ENCODE measurements at places on chromosomes 6 and 20. TPM values are rescaled to one million over a fixed set of nuclear protein-coding genes. Genes with fewer than 3 reads are reported as not detected.
A peak's percentile ranks its signal among the peaks of the same experiment; 100 is the strongest.

PRR18 gene
- total RNA-seq: 0.23 TPM

- no peak for DNase-seq
These were observed 5.8 kb downstream of the GATA5 start for GRCh38 chr20:62470001-62470400.

SAMD10 gene
- 3.8 TPM for total RNA-seq

ATP6V1G2 gene
- total RNA-seq: 2.9 TPM

DNA sequence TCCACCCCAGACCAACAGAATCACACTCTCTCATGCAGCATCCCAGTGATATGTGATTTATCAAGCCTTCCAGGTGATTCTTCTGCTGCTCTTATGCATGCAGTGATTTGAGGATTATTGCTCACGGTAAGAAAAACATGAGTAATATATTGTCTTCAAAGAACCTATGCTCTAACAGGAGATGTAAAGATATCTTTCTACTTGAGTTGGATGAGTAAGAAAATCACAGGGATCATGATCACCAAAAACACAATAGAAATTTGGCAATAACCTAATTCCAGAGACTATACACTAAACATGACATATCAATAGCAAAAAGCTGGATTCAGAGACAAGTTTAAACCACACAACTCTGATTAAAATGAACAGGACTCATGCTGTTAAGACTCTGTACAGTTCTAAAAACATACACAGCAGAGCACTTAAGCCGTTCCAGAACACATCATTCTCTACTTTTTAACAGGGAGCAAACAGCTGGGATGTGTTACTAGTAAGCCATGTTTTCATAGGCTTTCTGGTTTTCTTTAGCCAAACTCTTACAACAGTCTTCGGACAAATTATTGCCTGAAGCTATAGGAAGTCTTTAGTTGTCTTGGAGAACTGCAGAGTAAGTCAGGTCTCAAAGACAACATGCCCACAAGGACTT, 568.6 kb downstream of the HAO1 start:
- no peak for DNase-seq

GRCh38 chr6:53795340-53795701, 516 bp downstream of the LRRC1 start:
- DNase-seq: no peak

DNA sequence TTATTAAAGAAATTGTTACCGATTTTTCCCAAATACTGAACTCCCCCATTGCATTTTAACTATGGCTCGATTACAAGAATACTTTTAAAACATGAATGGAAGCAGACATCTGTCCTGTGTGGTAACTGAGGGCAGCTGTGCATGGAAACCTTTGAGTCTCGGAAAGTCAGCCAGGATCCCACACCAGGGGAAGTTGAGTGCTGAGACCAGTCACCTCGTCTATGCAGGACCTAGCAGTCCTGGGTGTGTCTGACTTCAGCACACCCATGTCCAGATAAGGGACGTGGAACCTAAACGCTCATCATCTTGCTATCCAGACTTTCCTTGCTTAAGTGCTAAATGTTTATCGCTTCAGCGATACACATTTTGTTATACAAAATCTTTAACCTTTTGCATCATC, 6.1 kb downstream of the RIN2 start:
- DNase-seq: no peak

ECT2L gene
- total RNA-seq: not detected

- DNase-seq: no peak
These were observed 307.7 kb downstream of the ARHGAP18 start for GRCh38 chr6:129402244-129402643.

SEMG1 gene
- total RNA-seq: 4.5 TPM

C20orf141 gene
- not detected for total RNA-seq

DNA sequence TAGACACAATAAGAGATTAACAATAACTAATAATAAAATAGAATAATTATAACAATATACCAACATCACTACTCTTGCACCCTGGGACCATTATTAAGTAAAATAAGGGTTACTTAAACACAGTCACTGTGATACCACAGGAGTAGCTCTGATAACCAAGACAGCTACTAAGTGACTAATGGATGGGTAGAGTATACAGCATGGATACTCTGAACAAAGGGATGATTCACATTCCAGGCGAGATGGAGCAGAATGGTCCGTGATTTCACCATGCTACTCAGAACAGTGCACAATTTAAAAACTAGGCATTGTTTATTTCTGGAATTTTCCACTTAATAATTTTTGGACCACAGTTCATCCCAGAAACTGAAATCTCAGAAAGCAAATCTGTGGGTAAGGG, 80.0 kb upstream of the FUT9 start:
- DNase-seq: no peak

- DNase-seq: no peak
These were observed 59.0 kb downstream of the RIN2 start for GRCh38 chr20:19817017-19817416.

DNA sequence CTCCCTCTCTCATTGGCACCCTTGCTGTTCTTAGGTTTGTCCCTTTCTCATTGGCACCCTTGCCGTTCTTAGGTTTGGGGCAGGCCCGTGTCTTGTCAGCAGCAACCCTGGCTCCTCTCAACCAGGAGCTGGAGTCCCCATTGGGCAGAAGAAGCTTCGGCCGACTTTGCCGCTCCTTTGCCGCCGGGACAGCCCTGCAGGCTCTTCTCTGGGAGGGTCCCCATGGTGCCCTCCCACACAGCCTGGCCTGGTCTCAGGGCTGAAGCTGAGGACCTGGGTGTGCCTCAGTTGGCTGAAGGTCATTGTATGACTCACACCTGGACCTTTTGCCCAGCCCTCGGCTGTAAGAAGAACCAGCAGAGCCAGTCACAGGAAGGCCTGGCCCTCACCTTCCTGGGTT, 59.6 kb downstream of the PPP1R14C start:
- DNase-seq: no peak

TMEM200A gene
- total RNA-seq: 12.9 TPM

DNA sequence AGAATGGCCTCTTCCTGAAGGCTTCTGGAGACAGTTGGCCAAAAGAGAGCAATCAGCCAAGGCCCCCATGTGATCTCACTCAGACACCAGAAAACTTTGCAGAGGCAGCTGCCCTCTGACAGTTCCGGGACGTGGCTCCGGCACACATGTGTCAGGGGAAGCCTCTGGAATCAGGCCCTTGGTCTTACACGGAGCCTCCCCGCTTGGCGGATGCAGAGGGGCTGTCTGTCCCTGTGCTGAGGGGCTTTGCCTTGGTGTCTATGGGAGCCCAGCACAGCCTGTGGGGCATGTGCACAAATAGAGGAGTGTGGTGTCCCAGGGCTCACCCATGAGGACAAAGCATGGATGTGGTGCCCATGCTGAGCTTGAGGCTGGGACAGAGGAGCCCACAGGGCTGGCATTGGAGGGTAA, 13.8 kb downstream of the SIGLEC1 start:
- DNase-seq: no peak

DNA sequence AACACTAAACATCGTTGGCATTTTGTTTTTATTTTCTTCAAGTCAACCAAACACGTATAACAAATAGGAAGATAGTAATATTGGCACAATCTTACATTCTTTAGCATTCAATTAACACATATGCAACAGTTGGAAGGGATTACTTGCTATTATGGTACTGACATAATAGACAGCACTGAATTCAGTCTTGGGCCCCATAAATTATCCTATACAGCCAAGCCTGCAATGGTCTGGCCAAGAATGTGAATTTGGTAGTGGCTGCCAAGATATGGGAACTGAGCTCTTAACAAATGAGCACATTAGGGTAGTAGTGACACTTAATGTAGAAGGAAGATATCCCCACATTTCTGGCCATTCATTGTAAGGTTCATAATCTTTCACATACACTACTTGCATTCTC, 44.8 kb upstream of the ARHGAP18 start:
- DNase-seq: no peak

- peak; percentile 89 for DNase-seq
These were observed at the start of gene L3MBTL3 for GRCh38 chr6:130018292-130018743. Gene L3MBTL3 (plus strand): TSS chr6:130018581. CDS start chr6:130042700, 24,119 bp downstream.

TRIM10 gene
- total RNA-seq: not detected

- peak; percentile 20 for DNase-seq
These were observed 3.6 kb downstream of the PARD6B start for GRCh38 chr20:50734730-50735679.

DNA sequence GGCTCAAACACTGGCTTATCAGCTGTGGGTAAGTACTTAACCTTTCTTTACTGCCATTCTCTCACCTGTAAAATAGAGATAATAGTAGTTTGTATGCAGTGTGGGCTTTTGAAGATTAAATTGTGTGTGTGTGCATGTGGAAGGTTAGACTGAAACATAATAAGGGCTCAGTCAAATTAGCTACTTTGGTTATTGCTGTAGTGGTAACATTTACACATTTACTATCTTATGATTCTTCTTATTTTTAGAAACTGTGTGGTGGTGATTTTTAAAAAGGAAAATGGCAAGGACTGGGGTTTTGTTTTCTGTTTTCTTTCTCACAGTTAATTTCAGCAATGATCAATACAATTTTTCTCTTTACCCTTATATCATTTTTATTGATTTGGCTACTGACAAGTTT, 206.9 kb downstream of the NKAIN2 start:
- DNase-seq: no peak

LRRC73 gene
- total RNA-seq: 0.26 TPM

RBL1 gene
- total RNA-seq: 13.3 TPM

DNA sequence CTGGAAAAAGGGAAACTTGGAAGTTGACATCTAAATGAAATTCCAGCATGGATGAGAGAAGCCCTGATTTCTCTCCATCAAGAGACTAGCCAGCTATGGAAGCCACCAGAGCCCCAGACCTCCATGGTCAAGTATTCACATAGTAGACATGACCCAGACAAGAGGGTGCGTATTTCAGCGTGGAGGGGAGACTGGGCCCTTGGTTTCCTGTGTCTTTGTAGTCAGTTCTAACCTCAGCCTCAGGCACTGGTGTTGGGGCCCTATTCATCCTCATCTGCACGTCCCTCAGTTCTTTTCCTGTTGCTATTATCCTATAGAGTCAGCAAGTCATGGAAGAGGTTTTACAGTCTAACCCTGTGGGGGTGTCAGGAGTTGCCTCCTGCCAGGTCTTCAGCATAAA, 12.5 kb downstream of the GNL1 start:
- no peak for DNase-seq

- no peak for DNase-seq
These were observed 36.4 kb upstream of the RPN2 start for GRCh38 chr20:37142708-37143107.

DNA sequence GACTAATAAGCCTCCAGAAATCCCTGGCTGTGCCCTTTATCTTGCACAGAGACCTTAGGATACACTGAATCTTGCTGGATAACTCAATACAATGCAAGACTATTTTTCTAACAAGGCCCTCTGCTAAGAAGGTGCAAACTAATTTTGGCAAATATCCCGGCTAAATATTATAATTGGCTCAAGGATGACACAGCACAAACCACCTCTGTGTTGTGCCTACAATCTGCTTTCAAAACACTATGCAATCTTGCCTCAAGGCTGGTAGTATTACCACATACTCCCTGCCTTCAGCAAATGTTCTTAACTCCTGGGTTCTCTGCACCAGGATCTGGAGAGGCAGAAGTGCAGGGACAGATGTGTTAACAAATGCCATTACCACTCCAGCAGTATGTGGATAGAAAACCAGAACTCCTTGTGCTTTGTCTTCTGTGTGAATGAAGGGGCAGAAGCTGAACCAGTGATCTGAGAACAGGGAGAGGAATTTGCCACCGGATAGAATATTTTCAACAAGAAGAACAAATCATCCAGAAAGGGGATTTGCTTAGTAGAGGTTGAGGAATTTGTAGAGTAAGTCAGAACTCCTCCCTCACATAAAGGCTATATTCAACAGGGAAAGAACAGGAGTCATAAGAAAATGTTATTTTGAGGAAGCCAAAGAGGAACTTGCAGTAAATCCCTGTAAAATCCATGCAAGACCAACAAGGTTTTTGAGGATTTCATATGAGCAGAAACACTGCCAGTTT, 74.1 kb upstream of the SLC4A11 start:
- no peak for DNase-seq

GRCh38 chr6:81326881-81327561, 425.5 kb downstream of the TENT5A start:
- DNase-seq: no peak

- DNase-seq: no peak
These were observed 84.2 kb downstream of the TRERF1 start for GRCh38 chr6:42367353-42368011.

DNA sequence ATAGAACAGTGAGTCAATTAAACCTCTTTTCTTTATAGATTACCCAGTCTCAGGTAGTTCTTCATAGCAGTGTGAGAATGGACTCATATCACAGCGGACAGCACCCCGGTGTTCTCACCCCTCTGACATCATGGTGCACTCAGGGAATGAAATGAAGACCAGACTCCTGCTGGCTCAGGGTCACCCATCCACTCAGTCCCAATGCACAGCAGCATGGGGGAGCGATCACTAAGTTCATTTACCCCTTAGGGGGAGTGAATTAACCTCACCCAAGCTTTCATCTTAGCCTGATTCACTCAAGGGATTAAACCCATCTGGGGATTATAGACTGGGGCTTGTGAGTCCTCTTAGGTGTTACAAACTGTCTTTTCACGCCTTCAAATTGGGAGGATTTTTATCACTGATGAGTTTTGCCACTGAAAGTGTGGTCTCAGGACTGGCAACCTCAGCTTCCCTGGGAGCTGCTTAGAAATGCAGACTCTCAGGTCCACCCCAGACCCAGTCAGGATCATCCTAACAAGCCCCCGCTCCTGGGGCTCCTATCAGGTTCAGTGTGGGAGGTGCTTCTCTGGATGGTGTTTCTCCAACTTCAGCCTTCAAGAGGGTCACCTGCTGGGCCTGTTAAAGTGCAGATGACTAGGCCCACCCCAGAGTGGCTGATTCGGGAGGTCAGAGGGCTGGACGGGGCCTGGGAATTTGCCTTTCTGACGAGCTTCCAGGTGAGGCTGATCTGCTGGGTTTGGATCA, 44.3 kb upstream of the FRMD1 start:
- no peak for DNase-seq

TRIM40 gene
- total RNA-seq: not detected

SYTL3 gene
- total RNA-seq: 0.42 TPM

- DNase-seq: no peak
These were observed 24.1 kb upstream of the MRGBP start for GRCh38 chr20:62772103-62772611.

GRCh38 chr6:28789553-28790083, 134.2 kb downstream of the TRIM27 start:
- DNase-seq: no peak

CLVS2 gene
- total RNA-seq: 0.73 TPM

FUT9 gene
- 4.0 TPM for total RNA-seq

- no peak for DNase-seq
These were observed 25.0 kb downstream of the HEBP2 start for GRCh38 chr6:138428944-138429598.
